NCI-H187 (cell line): ENCODE measurements at places on chromosomes 7 and 10.

DNA sequence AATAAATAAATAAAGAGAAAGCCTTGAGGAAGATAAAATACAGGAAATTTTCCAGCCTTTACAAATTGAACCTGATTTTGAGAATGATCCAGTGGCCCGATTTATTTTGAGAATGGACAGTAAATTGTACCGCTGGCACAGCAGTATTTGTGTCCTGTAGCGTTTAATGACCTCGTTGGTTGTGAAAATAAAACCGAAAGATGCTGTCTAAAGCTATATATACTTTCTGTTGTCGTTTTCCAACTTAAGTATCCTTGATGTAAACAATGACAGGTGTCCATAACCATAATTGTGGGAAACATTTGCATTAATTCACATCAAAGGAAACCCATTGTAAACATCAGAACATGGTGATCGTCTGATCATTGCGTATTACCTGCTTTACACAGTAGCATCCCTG is 38.8 kb downstream of the TBXAS1 start:
- no peak for DNase-seq

GRCh38 chr7:140048138-140048537 is 14.6 kb downstream of the PARP12 start:
- DNase-seq: no peak

DNA sequence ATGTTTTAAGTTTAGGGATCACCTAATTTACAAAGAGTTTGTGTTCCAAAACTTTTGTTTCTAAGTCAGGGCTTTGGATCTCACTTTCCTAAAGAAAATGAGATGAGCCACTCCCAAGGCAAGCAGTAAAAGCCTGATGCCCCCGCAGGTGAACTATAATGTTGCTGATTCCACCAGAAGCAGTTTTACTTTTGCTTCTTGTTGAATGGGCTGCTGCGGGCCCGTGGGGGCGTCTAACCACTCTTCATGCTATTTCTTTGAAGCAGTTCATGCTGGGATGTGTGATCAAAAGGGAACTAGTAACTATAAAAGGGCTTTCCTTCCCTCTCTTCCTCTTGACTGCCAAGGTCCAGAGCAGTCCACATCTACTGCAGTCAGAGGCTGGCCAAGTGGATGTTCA is 118.7 kb upstream of the NEBL start:
- no peak for DNase-seq

DNA sequence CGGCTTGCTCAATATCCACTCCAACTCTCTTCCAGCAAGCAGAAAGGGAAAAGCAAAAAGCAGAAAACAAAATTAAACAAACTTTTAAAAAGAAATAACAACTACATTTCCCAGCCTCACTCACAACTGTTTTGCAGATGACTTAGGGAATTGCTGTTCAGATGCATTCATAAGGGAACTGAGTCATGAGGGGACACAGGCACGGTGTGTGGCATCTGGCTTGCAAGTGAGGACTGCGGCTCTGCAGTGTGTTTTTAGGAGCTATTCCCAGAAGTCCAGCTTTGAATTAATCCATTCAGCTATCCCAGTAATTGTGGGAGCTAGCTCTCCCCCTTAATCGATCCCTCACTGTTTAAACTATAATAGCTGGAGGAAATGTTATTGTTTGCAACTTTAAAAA is 30.3 kb downstream of the PTN start:
- DNase-seq: no peak

DNA sequence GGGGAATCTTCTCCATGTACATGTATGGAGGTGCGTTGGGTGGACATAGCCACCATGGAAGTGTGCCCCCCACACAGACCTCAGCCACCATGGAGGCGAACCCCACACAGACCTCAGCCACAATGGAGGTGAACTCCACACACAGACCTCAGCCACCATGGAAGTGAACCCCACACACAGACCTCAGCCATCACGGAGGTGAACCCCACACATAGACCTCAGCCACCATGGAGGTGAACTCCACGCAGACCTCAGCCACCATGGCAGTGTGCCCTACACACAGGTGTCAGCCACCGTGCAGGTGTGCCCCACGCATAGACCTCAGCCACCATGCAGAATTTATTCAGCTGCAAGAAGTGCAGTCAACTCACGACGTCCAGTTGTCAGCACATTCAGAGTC is 339.7 kb downstream of the ACTR3B start:
- DNase-seq: no peak

- DNase-seq: no peak
These were observed 30.6 kb downstream of the DNMBP start for GRCh38 chr10:99979066-99979685.

- DNase-seq: no peak
These were observed 368.1 kb downstream of the MDFIC start for GRCh38 chr7:115289971-115290370.

GRCh38 chr7:6571160-6571779 is 6.0 kb upstream of the ZDHHC4 start:
- no peak for DNase-seq

DNA sequence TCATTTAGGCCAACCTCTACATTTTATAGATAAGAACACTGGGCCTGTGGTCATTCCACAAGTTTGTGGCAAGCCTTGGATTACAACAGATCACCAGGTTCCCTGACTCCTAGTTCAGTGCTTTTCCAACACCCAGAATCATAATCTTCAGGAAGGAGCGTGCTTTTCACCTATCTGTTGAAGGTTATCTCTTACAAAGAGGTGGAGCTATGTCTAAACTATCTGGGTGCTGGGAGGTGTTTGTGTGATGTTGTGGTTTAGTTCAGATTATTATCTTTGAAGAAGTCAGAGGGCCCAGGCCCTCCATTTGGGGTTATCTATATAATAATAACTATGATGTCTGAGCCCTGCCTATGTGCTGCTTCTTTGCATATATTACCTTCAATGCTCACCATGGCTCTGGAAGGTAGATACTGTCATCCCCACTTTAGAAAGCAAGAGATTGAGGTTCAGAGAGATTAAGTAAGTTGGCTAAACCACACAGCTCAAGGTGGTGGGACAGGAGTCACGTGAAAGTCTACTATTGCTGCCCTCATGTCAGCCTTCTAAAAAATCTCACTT is 24.0 kb downstream of the IL2RA start:
- no peak for DNase-seq

GRCh38 chr10:6603142-6604125 is 23.4 kb upstream of the PRKCQ start:
- DNase-seq: no peak

GRCh38 chr10:102262744-102263370 is 17.5 kb downstream of the GBF1 start:
- DNase-seq: no peak

DNA sequence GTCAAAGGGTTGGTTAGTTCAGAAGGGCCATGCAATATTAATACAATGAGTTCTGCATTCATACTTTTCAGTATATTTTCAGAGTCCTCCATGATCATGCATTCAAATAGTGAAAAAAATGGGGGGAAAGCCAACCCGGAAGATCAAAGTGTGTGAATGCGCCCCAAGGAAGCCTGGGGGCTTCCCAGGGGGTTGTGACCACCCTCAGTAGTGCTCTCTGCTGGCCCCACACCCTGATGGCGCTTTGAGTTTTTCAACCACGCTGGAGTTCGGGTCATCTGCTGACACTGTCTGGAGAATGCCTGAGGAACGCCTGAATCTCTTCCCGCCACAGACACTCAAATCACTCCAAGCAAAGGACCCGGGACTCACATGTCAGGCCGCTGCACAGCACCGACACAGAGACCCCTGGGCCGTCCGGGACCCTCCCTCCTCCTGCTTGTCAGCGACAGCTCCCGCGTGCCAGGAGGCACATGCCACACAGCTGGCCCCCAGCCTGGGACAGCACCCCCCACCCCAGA is 1.0 kb downstream of the TNS3 start:
- no peak for DNase-seq

DNA sequence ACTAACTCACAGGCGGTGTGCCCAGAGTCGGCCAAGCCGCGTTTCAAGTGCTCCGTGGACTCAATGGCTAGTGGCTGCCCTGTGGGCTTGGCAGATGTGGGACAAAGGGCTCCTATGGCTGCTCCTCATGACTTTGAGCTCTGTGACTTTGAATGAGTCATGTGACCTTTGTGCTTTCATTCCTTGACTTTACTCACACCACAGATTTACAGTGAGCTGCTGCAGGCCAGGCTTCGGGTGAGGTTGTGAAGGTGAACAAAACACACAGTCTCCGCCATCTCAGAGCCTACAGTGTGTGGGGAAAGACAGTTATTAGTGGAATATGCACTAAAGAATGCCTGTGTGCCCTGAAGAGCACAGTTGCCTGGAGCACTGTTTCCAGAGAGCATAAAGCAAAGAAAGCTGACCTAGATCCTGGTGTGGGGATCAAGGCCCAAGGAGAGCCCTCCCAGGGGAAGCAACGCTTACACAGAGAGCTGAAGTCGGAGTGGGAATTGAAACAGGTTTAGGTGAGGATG is 29.7 kb upstream of the PLEKHA1 start:
- no peak for DNase-seq

- DNase-seq: no peak
These were observed 10.4 kb downstream of the TMEM270 start for GRCh38 chr7:73871163-73872011.

- DNase-seq: peak; percentile 69
These were observed 1019.7 kb upstream of the LRRN3 start for GRCh38 chr7:110071192-110071591.

- DNase-seq: no peak
These were observed 63.3 kb downstream of the GSAP start for GRCh38 chr7:77352665-77353406.

DNA sequence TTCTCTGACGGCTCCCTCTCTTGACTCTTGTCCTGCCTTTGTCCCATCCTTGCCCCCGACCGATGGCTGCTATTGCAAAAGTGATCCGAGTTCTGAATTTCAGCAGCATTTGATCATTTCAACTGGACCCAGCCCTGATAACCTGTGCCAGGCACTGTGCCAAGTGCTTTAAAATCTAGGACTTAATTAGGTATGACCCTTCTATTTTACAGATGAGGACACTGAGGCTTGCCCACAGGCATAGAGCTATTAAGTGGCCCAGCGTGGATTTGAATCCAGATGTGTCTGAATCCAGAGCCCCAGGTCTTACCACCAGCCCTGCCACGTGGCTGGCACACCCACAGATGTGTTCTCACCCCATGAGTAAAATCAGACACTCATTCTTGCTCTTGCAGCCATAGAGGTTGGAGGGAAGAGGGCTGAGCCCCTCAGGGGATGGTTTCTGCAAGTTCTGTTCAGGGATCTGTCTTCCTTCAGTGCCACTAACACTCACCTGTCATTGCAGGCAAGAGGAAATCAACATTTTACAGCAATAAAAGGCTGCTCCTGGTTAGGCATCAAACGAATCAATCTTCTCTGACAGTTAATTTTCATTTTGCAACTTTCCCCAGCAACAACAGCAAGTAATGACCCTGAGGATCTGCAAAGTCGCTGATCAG is 101.2 kb downstream of the GRID1 start:
- no peak for DNase-seq

GRCh38 chr10:113381981-113382509 is 170.8 kb upstream of the HABP2 start:
- no peak for DNase-seq

DNA sequence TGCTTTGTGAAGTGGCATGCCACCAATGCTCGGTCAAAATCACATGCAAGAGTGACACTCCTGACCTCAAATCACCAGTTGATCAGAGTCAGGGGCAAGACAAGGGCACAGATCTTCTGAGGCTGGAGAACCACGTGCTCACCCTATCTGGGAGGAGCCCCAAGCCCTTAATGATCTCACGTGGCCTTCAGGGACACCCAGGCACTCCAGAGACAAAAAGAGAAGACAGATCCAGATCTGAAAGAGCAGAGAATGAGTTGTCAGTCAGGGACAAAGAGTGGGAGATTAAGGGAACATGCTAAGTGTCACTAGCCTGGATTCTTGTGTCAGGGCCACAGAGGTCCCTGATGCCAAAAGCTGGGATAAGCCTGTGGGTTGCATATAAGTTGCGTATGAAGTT is 134.3 kb downstream of the PLXNA4 start:
- DNase-seq: no peak

GRCh38 chr7:74372511-74373111 is 81.1 kb upstream of the GTF2IRD1 start:
- no peak for DNase-seq

DNA sequence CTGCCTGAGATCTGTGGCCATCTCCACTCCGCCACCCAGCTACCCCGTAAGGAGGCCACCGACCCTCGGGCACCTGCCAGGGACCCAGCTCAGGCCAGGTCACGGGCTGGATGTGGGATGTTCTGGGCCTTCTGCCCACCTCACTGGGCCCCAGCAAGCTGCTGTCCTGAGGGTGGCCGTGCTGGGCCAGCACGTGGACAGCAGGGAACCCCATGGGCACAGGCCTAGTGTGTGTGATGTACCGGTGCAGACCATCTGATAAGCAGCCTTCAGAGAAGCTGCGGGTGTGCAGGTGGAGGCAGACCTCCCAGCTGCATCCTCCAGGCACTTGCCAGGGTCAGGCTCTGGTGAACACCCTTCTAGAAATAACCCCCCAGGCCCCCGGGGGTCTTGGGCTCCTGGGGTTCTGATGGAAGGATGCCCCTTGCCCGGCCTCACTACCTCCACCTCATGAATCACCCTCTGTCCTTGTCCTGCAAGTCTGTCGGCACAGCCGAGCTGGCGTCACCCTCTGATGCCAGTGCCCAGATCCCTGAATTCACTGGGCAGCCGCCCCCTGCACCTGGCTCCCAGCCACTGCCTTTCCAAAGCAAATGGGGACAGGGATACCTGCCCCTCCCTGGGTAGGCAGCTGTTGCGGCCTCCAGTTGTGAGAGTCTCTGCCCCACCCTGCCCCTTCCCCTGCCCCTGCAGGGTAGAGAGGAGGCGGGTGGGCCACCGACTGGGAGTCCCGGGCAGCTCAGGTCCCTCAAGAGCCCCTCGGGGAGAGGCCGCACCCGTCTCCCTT is 139.8 kb downstream of the FAM53B start:
- no peak for DNase-seq

DNA sequence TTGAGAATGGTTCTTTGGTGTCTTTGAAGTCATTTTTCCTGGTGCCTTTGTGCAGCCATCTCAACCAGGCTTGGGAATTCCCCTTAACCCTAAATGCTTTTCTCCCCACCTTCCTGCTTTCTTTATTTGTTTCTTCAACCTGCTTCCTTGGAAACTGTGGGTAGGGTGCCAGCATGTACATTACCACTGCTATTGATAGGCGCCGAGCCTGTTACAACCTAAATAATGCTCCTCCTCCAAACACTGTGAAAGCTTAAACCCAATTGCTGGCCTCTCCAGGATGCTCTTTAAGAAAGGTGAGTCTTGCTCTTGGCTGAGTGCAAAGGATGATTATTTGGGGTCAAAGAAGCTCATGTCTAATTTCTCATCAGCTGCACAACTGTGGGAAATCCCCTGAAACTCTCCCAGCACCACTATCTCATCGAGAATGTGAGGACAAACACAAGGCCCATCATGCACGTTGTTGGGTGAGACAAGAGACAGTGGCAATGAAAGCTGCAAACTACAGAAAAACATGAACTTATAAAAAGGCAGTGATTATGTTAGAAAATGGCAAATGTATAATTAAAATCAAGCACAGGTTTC is 285.5 kb upstream of the IGFBP3 start:
- no peak for DNase-seq

GRCh38 chr10:102227050-102227449 is 951 bp downstream of the ELOVL3 start:
- DNase-seq: no peak

GRCh38 chr7:121519548-121520521 is 123.7 kb upstream of the FAM3C start:
- no peak for DNase-seq
